Type B pancreatic cell (in vitro differentiated cells): ENCODE measurements at places on chromosomes 1 and 21. TPM values are rescaled to one million over a fixed set of nuclear protein-coding genes. Genes with fewer than 3 reads are reported as not detected.

GRCh38 chr1:15100121-15100879 lies 53.2 kb upstream of the TMEM51 start:
- no peak for DNase-seq
- H3K36me3 ChIP-seq = no peaks in the 10 kb centered on the region
- H3K4me1 ChIP-seq = peaks cover 17% of the 10 kb centered on the region
- no peak overlapping the region for H3K4me3 ChIP-seq
- no peak overlapping the region for H3K27ac ChIP-seq

DNA sequence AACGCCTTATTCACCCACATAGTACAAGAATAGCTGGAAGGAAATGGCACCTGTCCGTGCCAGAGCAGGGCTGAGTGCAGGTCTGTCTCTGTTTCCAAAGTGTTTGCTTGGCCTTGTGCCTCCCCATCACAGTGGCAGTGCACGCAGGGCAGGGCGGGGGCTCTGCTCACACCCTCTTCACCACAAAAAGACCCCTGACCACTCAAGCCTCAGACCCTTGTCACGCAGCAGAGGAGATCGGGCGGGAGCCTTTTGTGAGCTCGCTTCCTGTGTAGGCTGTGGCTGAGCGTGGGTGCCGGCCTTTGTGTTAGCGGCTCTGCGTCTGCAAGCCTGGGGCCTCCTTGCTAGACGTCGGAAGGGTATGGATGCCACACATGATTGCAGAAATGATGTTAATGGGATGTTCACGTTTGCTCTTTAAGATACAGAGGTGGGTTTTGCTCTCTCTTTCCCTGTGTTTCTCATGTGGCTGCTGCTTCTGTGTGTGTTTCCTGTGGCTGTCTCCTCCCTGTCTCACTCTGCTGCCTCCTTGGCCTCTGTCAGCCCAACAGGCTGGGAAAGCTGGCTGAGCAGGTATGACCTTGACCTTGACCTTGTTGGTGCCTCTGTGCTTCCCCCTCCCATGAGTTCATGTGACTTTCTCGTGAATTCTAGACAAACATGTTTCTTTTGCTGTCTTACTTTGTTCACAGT lies 45.4 kb downstream of the S100B start:
- no peak for DNase-seq
- H3K27me3 ChIP-seq = no peaks in the 10 kb centered on the region
- no peak overlapping the region for H3K4me3 ChIP-seq
- H3K27ac ChIP-seq = no peak overlapping the region
- peaks cover 17% of the 10 kb centered on the region for H3K36me3 ChIP-seq

GRCh38 chr1:79845936-79846335 lies 839.4 kb upstream of the ADGRL4 start:
- no peak for DNase-seq
- H3K27me3 ChIP-seq = no peaks in the 10 kb centered on the region
- H3K36me3 ChIP-seq = no peaks in the 10 kb centered on the region
- H3K4me3 ChIP-seq = no peak overlapping the region

The ZNF672 gene
- total RNA-seq = 33.0 and 35.0 TPM in 2 replicates

The OR2T33 gene
- not detected in 2 replicates for total RNA-seq
